ENCODE measurements at places on chromosomes 11 and 22.

DNA sequence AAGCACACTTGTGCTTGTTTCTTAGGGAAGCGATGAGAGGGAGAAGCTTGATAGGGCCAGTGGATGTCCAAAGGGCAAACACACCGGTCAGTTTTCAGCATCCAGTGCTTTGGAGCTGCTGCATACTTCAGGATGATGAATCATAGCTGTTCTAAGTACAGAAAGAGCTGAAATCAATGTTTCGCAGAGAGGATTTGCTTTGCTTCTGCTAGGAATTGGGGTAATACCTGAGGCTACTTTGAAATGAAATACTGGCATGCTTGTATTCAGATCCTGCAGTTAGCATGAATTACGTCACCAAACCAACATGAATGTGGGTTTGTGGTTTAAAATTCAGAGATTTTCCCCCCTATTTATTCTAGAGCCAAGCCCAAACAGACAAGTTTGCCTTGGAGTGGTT lies 41.7 kb upstream of the SC5D start:
- DNase-seq = no peak

DNA sequence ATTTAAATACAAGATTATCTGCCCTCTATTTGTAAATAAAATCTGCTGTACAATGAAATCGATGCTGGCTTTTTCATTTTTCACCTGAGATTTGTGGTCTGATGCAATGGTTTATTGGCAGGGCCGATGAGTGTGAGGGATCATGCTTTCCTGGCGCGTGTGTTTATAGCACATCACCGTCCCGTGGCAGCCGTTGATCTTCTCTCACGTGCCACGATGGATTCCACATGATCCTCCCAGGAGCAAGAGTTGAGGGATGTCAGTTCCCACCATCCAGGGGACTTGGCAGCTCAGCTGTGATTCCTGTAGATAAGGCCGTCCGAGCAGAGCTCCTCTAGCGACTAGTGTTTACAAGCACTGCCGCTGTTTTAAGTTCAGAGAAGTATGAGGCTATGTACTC lies 213.7 kb downstream of the TBC1D22A start:
- DNase-seq = no peak

GRCh38 chr22:35892192-35892591 lies 136.4 kb downstream of the RBFOX2 start:
- DNase-seq = no peak

- no peak for DNase-seq
These were observed 47.2 kb downstream of the DBX1 start for GRCh38 chr11:20113149-20113438.

DNA sequence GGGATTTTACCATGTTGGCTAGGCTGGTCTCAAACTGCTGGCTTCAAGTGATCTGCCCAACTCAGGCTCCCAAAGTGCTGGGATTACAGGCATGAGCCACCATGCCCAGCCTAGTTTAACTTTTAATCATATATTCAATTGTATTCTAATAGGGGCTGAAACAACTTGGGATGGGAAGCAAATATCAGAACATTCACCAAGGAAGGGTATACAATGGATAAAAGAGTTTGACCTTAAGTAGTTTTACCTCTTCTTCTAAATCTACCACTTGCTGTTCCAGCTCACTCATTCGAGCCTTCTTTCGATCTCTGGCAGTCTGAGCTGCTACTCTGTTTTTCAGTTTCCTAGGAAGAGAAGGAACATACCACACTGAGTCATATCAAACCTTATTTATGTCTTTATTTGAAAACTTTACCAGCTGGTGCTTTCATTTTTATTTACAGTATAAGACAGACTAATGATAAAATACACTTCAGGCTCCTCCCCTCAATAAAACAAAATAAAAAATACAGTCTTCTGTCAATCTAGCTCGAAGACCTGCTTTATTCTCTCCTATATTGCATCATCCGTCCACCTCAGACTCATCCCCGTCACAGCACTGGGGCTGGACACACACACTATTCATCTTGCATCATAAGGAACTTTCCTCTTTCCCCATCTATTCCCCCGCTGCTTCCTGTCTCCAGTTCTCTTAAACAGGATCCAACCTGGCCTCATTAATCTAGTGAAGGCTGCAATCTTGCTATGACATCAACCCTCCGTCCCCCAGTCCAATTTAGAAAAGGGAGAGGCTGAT lies 1.4 kb downstream of the XBP1 start:
- DNase-seq = no peak

DNA sequence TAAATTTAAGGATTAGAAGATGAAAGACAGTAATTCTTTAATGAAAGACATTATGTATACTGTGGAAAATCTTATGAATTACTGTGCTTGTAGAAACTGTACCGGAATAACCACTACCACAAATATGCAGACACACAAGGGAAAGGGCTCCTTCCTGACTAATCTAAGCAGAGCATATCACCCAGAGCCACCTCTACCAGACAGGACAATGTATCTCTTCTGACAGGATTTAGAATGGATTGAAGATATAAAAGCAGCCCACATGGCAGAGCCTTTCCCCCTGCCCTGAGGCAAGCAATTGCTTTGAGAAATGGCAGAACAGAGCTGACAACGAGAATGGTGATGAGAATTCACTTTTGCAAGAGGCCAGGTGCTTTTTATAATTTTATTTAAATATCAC lies 144.1 kb downstream of the NOX4 start:
- DNase-seq = no peak

DNA sequence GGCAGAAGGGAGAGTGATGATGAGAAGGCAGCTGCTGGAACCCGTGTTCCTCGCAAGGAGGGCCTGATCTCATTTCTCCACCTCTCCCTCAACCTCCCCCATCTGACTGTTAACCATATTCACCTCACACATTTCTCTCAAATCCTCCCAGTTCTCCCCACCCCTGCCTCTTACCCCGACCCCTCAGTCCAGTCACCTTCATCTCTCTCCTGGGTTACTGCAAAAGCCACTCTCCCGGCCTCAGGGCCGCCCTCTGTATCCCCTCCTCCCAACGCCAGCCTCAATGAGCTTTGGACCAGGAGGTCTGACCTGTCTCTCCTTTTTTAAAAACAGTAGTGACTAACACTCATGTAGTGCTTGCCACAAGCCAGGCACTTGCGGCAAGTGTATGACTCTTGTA lies 29.5 kb upstream of the LMO1 start:
- no peak for DNase-seq

- no peak for DNase-seq
These were observed 44.7 kb downstream of the CCDC90B start for GRCh38 chr11:83241291-83241946.
